ENCODE measurements at places on chromosomes 12 and 14.

GRCh38 chr12:70040141-70040540 is 203.1 kb upstream of the CNOT2 start:
- no peak for ATAC-seq

DNA sequence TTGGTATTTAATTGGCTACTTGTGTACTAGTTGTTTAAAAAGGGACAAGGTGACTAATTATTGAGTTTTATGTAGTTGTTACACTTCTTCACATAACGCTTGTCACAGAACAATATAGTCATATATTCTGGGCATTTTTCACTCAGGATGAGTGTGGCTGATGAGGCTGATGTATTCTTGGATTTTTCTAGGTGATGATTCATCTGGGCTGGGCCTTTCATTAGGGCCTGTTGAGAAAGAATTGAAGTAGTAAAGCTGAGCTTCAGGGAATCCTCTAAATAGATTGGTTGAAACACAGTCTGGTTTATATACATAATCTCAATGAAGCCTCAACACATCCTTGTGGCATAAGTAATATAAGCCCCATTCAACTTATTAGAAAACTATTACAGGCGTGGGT is 445.7 kb downstream of the DAD1 start:
- no peak for ATAC-seq

- no peak for ATAC-seq
These were observed 49.3 kb upstream of the RERGL start for GRCh38 chr12:18139254-18139653.

DNA sequence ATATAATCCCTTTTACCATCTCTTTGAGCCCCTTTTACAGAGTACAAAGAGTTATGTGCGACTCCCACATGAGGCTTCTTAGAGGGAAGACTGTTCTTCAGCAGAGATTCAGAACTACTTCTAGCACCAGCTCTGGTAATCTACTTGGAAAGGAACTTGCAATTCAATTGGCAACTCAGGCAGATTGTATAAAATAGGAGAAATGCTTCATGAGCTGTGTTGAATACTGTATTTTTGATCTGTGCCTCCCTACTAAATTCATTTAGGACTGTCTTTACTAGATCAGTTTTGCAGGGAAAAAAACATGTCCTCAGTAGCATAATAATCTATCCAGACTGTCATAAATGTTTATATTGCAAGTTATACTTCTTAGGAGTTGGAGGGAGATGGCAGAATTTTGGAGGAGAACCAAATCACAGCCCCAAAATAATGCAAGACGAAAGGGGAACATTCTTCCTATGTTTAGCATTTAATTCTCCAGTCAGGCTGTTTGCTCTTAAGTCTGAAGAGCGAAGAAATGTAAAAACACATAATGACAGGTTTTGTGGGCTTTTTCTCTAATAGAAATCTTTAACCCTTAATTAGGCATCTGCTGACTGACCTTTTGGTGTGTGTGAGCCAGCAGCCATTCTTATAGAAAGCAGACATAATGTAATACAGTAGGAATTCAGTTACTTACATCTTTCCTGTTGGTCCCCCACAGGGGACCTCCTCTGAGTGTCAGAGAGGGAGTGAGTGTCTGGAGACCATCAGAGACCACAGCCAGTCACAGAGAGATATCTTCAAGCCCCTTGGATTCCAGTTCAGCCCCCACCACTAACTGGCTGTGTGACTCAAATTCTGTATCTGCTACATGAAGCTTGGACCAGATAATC is 3.9 kb downstream of the ANO4 start:
- no peak for ATAC-seq

- no peak for ATAC-seq
These were observed 81.9 kb downstream of the PELI2 start for GRCh38 chr14:56199982-56200577.

GRCh38 chr12:49014547-49014946 is 4.0 kb downstream of the PRKAG1 start:
- no peak for ATAC-seq

- no peak for ATAC-seq
These were observed 221.3 kb downstream of the GXYLT1 start for GRCh38 chr12:41923351-41923750.

GRCh38 chr12:132415327-132416120 is 74.4 kb upstream of the FBRSL1 start:
- ATAC-seq, result peak; percentile 2

DNA sequence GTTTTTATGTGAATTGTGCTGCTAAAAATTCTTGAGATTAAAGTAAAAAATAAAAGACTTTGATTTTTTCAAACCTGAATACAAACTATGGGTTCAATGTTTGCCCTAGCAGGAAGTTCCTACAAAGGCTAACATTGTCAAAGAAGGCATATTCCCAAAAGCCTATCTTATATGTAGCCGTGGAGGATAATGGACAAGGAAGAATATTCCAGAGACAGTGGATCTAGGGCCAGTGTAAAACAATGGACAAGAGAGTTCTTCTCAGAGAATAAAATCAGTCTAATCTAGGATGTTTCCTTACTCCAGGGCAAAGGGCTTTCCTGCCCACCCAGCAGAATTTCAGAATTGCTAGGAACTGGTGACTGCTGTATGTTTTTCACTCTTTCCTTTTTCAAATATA is 359.2 kb upstream of the ATP2B1 start:
- ATAC-seq, result no peak

DNA sequence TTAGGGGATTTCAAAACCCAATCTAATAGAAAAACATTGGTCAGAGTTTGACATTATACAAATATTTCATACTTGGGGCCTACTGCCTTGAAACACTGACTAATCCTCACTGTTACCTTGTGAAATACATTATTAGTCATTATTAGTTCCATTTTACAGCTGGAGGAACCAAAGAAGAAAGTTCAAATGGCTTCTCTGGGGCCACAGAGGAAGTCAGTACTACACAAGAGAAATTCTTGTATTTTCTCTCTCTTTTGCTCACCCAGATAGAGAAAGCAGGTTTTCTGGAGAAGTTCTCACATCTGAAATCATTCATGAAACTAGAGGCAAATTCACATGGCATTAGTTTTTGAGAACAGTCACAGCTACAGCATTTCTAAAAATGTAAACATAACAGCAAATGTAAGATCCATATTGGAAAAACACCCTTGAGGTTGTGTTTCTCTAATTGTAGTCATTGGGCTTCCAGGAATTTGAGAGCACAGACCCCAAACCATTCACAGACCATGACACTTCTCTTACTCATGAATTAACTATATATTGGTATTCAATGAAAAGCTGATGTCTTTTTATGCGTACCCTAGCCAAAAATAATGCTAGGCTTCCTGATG is 83.0 kb downstream of the LLPH start:
- no peak for ATAC-seq

- no peak for ATAC-seq
These were observed 2.0 kb upstream of the CPNE8 start for GRCh38 chr12:38907201-38907923.

DNA sequence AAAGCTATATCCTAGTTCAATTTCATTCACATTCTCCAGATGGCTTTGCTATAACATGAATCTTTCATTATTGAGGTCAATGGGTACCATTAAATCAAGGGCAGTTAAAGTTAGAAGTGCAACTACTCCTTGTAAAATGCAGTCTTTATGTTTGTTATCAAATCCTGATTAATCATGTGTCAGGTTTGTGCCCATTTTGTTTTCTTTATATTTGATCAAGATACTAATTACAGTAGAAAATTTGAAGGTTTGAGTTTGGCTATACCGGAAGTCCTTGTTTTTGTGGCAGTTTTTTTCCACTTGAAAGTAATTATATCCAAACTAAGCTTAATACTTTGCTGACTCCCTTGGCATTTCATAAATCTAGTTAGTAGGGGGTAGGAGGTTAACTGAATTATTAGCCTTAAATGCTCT is 513.0 kb downstream of the DIO2 start:
- ATAC-seq, result no peak

- ATAC-seq, result no peak
These were observed 83.2 kb downstream of the PAH start for GRCh38 chr12:102833687-102834441.

DNA sequence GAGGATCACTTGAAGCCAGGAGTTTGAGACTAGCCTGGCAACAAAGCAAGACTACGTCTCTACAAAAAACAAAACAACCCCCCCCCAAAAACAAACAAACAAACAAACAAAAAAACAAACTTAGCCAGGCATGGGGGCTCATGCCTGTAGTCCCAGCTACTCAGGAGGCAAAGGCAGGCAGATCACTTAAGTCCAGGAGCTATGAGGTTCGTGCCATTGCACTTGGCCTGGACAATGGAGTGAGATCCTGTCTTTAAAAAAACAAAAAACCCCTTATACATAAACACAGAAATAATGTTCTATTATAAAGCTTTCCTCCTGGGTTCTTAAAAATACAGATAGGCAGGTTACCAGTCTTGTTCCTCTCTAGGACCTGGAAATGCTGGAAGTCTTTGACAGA is 1.6 kb downstream of the GTSF1 start:
- ATAC-seq, result no peak

DNA sequence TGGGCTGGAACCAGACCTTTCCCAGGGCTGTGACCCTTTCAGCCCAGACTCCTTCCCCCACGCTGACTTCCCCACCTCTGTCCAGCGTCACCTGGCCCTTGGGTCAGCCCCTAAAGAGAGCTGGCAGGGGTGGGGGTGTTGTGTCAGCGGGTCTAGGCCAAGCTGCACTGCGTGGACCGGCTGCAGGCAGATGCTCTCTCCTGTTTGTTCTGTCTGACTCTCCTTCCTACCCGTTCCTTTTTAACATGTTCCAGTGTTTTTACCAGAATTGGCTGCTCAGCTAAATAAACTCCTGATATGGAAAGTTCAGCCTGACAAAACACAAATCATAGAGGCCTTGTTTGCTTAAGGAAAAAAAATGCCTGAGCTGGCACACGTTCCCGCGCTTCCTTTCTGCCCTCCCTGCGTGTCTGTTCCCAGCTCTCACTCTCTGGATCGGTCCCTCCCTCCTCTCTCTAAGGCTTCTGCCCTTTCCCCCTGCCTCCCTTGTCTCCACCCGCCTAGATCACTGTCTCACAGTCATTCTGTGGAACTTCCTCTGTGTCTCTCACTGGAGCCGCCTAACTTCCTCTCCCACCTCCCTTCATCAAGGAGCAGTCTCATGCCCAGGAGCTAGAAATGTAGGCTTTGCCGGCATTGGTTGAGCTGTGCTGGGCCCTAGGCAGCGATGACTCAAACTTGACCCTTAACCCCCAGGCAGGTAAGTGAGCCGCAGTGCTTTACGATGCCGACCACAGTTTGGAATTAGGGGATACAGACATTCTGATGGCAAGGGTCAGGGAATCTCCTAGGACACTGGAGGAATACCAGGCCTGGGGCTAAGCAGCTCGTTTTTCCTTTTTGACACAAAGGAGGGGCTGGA is 15.5 kb upstream of the MLXIP start:
- ATAC-seq, result peak; percentile 72

- no peak for ATAC-seq
These were observed 22.4 kb upstream of the LRRC10 start for GRCh38 chr12:69633061-69633460.
